ENCODE measurements at places on chromosomes 12 and 14.

DNA sequence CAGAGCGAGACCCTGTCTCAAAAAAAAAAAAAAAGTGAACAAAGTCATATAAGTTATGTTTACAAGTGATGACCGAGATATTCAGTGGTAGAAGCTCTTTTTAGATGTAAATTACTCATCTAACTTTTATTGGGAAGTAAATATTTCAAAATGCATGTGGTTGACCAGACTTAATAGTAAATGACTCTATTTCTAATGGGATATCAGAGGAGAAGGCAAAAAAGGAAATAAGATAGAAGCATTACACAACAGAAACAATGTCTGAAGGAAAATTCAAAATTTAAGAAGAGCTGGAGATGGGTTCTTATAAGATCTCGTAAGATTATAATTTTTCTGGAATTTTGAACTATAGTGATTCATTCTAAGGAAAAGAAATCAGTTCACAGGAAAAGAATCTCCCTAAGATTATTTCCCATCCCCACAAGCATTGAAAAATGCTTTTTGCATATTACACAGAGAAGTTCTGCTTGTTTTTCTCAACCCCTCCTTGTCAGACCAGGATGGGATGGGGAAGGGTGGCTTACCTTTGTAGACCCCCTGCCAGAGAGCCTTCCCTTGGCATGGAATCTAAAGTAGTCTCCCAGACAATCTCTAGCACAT is 63.1 kb upstream of the STK38L start:
- DNase-seq, result no peak

- no peak for DNase-seq
Measured at GRCh38 chr14:28758885-28759652, 7.5 kb upstream of the FOXG1 start.

- no peak for DNase-seq
Measured at GRCh38 chr12:128421375-128421774, 154.4 kb downstream of the TMEM132C start.

- DNase-seq, result no peak
Measured at GRCh38 chr12:40697566-40698259, 5.5 kb downstream of the CNTN1 start.

DNA sequence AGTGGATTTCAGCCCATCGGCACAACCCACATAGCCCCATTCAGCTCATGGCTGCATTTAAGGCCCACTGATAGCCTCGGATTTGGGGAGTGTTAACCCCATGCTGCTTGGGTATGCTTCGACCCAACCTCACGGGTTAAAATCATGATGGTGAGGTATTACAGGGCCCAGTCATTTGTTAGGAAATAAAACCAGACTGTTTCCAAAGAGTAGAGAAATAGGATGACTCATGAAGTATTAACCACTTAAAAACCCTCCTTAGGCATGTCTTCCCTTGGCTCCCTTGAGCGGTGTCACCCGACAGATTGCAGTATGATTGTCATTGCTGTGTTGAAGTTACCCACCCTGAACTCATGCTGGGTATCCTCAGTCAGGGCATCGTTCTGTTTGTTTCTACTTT is 289.1 kb downstream of the CACNA1C start:
- DNase-seq, result no peak

DNA sequence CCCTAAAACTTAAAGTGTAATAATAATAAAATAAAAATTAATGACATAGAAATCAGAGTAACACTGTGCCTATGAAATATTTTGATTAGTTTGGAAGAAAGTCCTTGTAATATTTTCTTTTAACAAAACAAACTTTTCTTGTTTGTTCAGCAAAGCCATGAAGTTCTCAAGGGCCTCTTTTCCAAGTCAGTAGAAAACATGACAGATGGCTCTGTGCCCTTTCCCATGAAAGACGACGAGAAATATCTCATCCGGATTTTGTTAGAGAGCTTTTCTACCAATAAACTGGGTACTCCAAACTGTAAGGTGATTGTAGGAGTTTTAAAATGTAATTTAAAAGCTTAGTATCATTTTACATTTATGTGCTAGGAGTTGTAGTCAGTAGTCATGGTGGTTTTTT is 54.5 kb upstream of the ASPG start:
- DNase-seq, result no peak

DNA sequence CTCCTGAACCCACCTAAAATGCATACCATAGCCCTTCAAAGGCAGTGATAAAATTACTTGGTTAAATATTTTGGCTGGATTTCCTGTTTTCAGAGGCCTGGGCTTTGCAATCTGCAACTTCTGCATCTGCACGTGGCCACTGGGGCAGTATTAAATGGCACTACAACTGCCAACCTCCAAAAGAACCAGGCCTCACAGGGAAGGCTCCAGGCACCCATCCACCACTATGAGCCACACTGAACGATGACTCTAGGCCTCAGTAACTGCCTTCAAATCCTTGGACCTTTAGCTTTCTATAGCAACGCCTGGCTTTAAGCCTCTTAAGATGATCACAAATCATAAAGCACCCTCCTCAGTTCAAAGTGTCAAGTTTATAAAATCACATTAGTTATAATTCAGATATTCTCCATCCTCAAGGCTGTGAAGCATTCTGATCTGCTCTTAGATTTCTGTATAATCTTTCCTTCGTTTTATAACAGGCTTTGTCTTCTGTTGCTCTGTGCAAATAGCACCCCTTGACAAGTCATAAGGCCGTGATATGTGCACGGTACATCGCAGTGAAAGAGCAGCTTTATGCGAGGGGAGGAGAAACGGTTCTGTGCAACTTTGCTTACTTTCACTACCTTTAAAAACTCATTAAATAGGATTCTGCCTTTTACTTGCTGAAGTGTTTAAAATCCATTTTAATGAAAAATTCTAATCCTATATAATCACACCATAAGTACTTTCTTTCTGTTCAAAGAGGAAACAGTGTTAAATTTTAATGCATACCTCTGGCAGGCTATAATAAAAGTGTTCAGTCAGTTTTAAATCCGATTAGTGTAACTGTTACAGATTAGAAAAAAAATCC is 196.4 kb upstream of the G2E3 start:
- no peak for DNase-seq

DNA sequence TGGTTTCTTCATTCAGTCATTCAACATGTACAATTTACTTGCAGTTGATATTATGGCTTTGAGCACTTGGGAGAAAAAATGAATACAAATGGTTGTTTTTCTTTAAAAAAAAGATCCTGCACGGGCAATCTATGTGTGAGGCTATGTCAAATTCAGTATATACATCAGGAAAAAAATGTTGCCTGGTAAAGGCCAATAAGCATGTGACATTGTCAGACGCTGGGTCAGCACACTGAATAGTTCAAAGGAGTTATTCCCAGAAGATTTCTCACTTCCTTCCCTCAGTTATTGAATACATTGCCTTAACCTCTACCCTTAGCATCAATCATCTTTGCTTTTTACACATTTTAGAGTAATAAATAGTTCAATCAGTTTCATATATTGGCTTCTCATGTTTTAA is 319.2 kb downstream of the NUAK1 start:
- no peak for DNase-seq

- DNase-seq, result no peak
Measured at GRCh38 chr14:100764471-100765115, 37.9 kb downstream of the DLK1 start.

DNA sequence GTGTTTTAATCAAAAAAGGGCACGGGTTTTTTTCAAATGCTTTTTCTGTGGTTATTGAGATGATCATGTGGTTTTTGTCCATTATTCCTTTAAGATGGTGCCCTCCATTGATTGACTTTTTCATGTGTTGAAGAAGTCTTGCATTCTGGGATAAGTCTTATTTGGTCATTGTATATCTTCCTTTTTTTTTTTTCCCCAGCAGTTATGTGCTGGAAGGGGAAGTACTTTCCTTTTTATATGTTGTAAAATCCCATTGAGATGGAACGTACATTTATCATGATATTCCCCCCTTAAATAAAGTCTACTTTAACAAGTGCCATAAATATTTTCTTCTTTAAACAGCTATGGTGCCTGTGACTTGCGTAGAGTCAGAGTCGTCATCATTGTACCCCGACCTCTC is 24.8 kb upstream of the MUCL1 start:
- DNase-seq, result no peak

DNA sequence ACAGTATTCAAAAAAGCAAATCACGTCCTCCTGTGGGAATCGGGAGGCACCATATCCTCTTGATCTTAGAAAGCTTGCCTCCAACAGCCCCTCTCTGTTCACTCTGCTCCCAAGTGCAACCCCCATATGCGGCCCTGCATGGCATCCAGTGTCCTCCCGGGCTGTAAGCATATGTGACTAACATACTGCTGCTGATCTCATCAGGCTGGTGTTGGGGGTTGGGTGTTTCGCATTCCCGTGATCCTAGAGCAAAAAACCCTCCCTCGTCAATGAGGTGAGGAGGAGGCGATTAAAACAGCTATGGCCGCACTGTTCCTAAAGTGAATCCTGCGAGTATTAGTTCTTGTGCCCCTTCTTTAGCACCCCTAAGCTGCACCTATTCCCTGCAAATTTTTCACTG is 28.1 kb upstream of the PPM1A start:
- DNase-seq, result no peak
